Urothelium cell line (cell line): ENCODE measurements at places on chromosomes 13 and 19.

DNA sequence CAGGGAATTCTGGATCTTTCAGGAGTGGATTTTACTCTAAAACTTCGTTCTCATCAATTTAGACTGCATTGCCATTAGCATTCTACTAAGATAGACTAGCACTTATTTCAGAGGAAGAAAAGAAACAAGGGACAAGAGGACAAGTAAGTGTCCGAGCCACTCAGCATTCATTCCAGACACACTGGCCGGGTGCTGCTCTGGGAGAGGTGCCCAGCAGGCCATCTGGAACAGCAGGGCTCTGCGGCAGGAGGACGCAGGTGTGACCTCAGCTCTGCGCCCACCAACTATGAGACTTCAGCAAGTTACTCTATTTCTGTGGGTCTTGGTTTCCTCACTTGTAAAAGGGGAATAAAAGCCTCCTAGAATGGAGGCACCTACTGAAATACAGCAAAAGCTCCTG, 4.2 kb downstream of the EPS15L1 start:
- DNase-seq: no peak

DNA sequence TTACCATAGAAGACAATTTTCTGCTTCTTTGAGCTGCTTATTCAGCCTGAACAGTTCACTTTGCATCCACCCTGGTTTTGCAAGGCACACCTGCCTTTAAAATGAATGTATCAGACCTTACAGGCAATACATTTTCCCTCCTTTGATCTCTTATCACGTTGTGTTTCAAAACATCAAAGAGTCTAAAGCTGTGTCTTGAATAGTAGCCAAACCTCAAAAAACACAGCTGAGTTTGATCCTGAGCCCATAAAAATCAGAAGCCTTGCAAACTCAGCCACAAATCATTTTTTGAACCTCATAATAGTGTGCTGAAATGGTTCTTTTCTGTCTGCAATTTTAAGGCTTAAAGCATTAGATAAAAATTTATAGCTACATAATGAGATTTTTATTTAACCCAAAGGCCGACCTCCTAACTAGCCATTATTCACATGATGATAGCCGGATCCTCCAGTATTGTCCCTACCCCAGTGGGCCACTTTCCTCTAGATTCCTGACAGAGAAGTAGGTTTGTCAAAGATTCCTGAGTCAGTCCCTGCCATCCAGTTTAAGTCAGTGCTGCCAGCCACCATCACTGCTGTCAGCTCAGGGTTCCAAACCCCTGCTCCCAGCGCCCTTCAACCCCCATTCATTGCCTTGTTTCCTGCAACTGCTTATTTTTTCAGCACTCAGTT, 71.8 kb downstream of the CAB39L start:
- DNase-seq: peak; percentile 10

DNA sequence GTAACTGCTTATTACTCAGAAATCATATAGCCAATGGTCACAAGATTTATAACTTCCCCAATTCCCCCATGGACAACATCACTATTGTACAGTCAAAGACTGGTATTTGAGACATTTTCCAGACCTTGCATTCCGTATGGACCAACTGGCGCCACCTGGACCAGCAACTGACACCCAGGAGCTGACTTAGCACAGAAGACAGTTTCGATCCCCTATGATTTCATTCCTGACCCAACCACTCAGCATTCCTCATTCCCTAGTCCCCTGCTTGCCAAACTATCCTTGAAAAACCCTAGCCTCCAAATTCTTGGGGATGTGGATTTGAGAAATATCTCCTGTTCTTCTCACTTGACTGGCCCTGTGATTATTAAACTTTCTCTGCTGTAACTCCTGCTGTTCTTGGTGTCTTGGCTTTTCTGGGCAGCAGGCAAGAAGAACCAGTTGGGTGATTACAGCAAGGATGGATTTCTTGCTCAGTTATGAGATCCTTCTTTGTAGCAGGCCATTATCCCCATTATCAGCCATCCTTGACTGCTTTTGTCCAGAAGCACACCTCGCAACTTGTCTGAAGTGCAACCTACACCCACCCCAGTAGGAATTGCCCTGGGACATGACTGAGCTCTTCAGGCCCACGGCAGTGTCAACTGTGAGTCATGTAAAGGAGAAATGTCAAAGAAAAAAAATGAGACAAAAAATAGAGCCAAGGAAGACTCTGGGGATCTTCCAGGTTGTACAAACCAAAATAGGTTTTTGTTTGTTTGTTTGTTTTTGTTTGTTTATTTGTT, 13.7 kb upstream of the MAP3K10 start:
- DNase-seq: no peak

DNA sequence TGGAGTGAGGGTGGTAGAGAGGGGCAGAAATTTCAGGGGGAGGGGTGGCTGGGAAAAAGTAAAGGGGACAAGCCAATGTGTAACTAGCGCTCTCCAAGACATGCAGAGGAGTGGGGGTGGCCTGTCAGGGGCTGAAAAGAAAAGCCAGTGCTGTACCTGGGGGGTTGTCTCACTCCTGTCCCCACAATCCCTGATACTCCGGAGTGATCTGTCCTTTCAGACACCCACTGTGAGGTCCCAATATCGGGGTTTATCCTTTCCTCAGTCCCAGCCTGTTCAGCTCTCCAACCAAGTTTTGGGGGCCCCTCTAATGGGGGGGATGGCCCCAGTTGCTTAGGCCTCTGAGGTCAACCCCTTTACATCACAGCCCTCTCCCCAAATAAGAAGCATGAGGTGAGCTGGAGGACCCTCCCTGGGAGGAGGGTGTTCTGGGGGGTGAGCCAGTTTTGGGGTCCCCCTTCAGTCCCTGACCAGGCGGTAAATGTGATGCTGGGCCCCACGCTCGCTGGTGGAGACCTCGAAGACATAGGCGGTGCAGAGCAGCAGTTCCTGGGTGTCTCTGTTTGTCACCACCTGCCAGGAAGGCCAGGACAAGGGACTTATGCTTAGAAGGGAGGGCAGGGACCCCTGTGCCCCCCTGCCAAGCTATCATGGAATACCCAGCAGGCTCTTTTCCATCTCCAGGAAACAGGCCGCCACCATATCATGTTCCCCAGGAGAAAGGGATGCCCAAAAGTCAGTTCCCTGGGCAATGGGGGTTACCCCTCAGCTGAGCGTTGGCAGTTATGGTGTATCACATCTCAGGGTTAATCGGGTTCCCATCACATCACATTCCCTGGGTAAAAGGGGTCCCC, 5.9 kb downstream of the CD37 start:
- no peak for DNase-seq

- DNase-seq: no peak
These were observed 10.0 kb upstream of the PNMA8A start for GRCh38 chr19:46481223-46481848.

DNA sequence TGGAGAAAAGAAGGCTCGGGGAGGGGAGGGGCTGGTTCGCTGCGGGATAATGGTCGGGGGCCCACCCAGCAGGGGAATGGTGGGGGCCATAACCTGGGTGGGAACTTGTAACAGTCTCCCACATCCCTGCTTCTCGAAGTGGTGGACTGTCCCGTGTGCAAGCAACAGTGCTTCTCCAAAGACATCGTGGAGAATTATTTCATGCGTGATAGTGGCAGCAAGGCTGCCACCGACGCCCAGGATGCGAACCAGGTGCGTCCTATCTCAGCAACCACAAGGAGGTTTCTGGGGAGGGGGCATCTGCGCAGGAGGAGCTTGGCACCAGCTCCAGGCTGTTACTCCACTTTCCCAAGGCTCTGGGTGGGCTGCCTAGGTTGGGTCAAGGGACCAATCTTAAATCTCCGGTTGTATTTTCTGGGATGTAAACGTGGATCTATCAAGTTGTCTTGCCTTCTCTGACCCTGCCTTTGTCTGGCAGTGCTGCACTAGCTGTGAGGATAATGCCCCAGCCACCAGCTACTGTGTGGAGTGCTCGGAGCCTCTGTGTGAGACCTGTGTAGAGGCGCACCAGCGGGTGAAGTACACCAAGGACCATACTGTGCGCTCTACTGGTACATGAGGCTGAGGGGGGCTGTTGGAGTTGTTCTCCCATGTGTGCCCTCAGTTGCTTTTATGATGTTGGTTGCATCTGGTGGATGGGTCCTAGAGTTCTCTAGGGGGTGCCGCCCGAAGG, 1.6 kb downstream of the TRIM28 start:
- no peak for DNase-seq

- DNase-seq: no peak
These were observed 217.0 kb upstream of the OBI1 start for GRCh38 chr13:78875792-78876580.

GRCh38 chr13:51793570-51794271, 10.2 kb downstream of the DHRS12 start:
- peak; percentile 65 for DNase-seq

DNA sequence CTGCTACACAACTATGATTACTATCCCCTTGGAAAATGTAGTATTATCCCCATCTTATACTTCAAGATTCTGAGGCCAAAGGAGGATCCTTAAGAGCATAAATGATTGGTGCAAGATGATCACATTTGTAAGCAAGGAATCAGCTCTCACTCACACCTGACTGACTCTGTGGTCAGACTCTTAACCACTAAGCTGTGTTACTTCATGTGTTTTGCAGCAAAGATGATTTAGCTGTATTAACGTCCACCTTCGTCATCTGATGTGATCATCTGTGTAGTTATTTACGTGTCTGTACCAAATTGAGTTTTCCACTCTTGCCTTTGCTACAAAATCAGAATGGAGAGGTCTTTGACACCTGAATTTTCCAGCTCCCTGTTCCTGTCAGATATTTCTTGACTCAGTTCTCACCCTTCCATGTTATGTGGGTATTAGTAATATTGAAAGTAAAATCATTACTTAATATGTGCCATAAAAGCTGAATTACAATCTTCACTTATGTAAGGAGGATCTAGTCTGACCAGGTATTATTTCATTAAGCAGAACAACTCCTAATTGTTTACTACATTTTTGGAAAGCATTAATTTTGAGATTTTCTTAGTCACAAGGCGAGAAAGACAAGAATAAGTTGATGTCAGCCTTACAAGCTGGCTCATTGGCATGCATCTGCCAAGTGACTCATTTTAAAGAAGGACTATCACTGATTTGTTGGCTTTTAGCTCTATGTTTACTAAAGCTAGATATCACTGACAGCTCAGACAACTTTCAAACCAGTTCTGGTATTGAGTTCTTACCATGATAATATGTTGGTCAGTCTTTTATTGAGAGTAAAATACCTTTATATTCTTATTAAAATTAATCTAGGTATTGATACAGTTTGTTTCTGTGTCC, 1279.8 kb upstream of the PCDH9 start:
- no peak for DNase-seq

DNA sequence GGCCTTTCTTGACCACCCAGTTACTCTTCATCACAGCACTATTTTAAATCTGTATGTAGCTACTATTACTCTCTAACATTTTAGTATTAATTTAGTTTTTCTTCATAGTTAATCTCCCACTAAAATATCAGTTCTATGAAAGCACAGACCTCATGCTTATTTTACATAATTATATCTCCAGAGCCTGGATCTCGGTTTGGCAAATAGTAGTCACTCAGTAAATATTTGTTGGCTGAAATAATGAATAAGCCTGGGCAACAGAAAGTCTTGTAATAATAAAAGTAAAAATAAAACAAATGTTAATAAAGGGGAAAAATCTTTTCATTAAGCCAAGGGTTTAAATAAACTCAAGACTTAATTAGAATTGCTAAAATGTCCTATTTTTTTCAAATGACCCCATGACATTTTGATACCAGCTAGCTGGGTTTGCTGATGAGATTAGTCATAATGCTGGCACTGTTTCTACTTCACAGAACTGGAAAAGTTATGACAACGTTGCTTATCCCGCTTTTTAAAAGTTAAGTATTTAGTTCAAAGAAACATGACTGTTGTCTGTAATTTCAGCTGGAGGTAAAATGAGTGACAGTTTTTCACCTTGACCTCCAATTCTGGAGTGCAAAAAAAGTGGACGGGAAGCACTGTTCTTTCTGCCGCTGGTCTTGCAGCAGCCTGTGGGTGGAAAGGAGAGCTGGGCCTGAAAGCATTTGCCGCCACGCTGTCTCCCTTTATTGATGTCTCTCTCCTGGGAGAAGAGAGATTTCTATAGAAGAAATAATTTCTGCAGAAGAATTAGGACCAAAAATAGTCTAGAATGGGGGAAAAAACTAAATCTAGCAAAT, 85.2 kb upstream of the SPATA13 start:
- no peak for DNase-seq

DNA sequence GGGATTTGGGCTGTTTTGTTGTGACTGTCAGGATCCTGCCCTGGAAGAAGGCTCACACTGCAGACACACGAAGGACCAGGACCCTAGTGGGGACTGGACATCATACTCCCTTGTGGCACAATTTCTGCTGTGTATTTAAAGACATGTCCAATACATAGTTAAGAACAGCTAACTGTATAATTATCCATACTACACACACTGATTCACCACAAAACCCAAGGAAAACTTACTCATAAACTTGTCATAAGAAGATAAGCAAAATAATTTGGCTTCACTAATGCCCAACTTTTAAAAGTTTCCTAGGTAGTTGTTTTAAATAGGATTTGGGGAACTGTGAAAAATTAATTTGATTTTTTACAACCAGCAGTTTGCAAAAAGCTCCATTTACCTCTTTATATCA, 46.1 kb downstream of the LATS2 start:
- no peak for DNase-seq
